Sciatic nerve (tissue), 2 donors: ENCODE measurements at places on chromosomes 2 and 18.
A peak's percentile ranks its signal among the peaks of the same experiment; 100 is the strongest.

GRCh38 chr18:63312019-63312409, 7.6 kb downstream of the BCL2 start:
- no peak for DNase-seq

GRCh38 chr2:231297108-231297908, 98.2 kb upstream of the B3GNT7 start:
- DNase-seq, result peak; percentile 77

DNA sequence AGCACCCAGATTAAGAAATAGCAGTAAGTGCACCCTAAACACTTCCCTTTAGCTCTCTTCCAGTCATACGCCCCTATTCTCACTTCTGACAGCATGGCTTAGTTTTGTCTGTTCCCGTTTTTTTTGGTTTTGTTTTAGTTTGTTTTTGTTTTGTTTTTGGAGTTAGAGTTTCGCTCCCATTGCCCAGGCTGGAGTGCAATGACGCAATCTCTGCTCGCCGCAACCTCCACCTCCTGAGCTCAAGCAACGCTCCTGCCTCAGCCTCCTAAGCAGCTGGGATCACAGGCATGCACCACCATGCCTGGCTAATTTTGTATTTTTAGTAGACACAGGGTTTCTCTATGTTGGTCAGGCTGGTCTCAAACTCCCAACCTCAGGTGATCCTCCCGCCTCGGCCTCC, 2067.7 kb downstream of the SUCLG1 start:
- no peak for DNase-seq

DNA sequence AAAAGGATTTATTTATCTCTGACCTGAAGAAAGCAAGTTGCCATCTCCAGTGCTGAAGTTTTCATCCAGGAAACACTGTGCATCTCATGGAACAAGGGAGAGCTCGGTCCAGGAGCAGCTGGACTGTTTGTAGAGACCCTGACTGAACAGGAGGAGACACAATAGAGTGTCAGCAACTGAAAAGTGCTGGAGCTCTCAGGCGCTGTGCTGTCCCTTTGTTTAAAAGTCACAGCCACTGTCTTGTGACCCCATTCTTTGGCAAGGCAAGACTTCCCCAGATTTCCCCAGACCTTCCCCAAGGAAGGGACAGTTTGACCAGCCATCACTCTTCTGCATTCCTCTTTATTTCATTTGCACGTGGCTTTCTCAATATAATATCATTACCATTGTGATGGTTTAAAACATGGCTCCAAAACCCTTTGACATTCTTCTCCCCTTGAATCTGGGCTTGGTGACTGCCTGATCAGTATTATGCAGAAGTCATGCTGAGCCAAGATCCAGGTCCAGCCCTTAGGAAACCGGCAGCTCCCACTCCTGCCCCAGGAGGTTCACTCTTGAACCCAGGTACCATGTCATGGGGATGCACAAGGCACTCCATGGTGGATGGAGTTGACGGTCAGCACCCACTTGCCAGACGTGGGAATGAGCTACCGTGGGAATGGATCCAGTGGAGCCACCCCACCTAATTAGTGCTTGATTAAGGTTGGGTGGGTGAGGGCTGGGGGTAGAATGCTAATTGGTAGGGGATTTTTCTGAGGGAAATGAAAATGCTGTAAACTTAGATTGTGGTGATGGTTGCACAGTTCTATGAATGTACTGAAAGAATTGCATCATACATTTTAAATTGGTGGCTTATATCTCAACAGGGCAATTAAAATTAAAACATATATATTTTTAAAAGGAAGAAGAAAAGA, 497.9 kb upstream of the RAB6C start:
- no peak for DNase-seq

DNA sequence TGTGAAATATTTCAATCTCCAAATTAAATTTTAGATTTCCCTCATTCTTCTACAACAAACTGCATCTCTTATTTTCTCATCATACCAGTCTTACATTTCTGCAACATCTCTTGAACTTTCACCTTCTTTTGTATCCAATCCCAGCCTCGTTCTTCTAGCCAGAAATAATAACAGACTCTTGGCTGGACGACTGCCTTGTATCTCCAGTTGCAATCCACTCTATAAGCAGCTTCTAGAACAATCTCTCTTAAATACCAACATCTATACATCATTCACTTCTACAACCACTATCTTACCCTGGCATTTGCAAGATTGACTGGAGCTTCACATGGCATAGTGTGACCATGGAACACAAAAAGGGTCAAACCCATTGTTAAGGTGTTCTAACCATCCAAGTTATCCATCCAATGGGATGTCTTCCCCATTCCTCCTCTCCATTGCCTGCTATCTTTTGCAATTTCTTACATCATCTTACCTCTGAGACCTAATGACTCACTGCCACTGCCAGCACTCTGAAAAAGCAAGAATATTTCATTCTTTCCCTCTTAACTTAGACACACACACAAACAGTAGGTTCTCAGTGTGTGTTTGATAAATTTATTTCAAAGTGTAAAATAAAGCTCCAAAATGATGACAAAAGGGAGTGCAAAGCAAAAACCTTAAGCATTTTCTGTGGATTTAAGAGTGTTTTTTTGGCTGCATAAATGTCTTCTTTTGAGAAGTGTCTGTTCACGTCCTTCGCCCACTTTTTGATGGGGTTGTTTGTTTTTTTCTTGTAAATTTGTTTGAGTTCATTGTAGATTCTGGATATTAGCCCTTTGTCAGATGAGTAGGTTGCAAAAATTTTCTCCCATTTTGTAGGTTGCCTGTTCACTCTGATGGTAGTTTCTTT, 145.6 kb downstream of the METTL4 start:
- DNase-seq, result no peak

- no peak for DNase-seq
Measured at GRCh38 chr18:3966642-3967358, 488.3 kb downstream of the DLGAP1 start.

GRCh38 chr2:50346629-50347357, 685.1 kb downstream of the NRXN1 start:
- no peak for DNase-seq

GRCh38 chr18:73826098-73826497, 321.5 kb downstream of the FBXO15 start:
- no peak for DNase-seq

- no peak for DNase-seq
Measured at GRCh38 chr2:196041786-196042185, 26.9 kb downstream of the DNAH7 start.

DNA sequence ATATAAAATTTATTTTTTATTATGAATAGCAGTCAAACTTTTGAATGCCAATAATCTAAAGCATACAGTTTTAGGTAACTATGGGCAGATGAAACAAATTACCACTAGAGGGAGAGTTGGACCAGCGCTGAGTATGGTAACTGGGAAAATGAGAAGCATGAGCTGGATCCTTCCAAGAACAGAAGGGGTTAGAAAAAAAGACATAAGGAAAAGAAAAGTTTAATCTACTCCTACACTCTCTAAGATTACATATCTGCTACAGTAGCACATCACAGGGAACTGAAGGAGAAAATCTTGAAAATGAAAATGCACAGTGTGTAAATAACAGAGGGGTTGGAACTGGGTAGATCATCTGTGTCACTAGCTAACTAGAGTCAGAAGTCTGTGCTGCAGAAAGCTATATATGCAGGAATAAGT, 15.5 kb downstream of the REG3G start:
- no peak for DNase-seq

- DNase-seq, result no peak
Measured at GRCh38 chr2:217047209-217047608, 187.3 kb upstream of the TNP1 start.

- no peak for DNase-seq
Measured at GRCh38 chr2:21318263-21318662, 194.5 kb downstream of the TDRD15 start.

DNA sequence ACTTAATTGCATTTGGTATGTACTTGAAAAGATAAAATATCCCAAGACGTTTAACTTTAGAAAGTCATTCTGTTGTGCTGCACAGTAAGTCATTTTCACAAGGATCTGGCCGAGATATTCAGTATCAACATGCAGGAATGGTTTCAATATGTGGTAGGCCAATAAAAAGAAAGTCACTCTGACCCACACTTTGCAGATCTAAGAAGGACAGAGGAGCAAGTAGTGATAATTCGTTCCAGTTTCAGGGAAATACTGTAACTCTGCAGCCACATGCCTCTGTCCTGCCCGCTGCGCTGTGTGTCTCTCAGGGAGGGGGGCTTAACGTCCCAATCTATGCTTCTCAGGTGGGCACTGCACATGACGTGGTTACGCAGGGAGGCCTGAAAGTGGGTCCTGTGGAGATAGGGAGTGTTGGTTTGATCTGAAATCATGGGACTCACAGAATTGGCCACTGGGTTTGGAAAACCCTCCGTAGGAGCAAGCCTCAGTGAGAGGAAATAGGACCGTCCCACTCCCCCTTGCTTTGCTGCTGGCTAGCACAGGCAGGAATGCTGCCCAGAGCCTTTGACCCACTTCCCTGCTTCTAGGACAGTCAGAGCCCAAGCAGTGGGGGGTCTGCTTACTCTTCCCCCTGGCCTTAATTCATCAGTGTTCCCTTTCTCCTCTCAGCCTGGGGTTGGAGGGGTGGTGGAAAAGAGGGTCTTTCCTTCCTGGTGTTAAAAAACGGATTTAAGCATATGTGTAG, 314.7 kb upstream of the SPRED2 start:
- no peak for DNase-seq

GRCh38 chr2:211455216-211455841, 898.9 kb downstream of the CPS1 start:
- no peak for DNase-seq

GRCh38 chr2:137172162-137172561, 406.8 kb downstream of the THSD7B start:
- no peak for DNase-seq

GRCh38 chr2:228369400-228370031, 188.0 kb upstream of the SPHKAP start:
- DNase-seq, result no peak

DNA sequence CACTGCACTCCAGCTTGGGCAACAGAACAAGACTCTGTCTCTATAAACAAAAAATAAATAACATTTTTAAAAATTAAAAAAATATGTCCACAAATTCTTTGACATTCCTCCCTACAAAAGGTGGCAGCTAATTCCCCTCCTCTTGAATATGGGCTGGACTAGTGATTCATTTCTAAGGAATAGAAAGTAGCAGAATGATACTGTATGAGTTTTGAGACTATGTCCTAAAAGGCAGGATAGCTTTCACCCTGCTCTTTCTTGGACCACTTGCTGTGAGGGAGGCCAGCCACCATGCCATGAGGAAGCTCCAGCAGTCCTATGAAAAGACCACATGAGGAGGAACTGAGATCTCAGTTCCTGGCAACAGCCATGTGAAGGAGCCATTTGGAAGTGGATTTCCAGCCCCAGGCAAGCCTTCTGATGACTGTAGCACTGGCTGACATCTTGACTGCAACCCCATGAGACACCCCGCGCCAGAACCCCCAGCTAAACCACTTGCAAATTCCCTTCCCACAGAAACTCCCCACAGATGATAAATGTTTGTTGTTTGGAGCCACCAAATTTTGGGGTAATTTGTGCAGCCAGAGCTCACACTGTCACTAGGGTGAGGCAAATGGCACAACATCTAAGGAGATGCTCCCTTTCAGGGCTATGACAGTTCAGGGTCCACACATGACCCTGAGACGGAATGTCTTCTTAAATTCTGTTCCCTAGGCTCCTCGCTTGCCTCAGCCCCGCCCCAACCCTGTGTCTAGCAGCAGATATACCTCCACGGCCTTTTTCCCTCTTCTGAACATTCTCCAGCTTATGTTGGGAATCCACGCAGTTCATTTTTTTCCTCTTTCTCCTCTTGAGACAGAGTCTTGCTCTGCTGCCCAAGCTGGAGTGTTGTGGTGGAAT, 17.1 kb upstream of the ATOH8 start:
- DNase-seq, result no peak

- DNase-seq, result peak; percentile 60
Measured at GRCh38 chr2:71940695-71941094, 207.0 kb downstream of the CYP26B1 start.

- DNase-seq, result no peak
Measured at GRCh38 chr2:156864325-156864724, 393.2 kb upstream of the GALNT5 start.

DNA sequence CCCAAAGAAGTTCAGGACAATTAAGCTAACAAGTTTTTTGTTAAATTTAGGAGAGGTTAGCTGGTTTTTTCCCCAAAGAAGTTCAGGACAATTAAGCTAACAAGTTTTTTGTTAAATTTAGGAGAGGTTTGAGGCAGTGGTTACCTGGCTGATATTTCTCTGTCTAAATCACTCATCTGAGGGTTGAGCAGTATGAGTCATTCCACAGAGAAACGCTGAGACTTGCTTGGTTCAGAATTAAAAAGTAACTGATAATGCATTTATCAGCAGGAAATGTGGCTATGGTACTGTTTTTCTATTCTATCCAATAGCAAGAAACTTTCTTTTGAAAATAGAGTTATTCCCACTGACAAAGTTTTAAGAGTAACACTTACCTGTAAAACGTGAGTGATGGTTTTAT, 22.8 kb upstream of the KIDINS220 start:
- DNase-seq, result no peak

DNA sequence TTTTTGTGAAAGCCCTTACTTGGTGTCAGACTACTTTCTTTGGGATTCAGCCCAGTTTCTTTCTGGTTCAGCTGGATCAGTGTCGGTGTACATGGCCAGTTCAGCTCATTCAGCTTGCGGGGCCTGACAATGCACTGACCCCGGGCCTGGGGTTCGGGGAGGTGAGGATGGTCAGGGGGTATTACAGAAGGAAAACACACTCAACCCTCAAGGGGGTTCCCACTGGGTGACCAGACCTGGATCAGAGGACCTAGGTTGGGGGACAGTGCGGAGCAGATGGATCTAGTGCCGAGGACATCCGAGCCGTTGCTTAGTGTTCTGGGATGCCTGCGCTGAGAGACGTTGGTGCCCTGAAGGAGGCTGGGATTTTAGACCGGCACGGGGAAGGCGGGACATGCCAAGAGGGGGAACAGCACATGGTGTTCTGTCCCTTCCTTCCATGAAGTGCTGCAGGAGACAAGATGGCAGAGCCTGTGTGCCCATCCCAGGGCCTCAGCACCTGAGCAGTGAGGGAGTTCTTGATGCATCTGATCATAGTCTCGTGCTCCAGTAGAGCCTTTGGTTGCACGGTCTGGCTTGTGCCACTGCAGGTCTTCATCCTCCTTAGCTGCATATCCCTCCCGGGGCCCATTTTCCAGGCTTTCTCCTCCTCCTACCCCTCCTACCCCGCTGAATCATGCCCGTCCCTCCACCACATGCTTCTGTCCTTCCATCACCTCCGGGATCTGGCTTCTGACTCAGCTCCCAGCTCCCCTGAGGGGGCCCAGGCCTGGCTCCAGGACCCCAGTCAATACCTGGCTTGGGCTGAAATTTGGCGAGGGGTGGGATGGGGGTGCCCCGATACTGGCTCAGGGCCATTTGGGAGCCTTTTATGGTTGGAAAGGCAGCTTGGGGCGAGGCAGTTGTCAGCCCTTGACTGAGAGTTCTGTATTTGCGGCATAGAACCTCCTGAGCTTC, 18.0 kb downstream of the SPEG start:
- no peak for DNase-seq

- no peak for DNase-seq
Measured at GRCh38 chr2:111071600-111072171, 49.0 kb upstream of the BCL2L11 start.

- DNase-seq, result no peak
Measured at GRCh38 chr2:143001501-143001900, 124.0 kb downstream of the KYNU start.
